GM23248 (cell line): ENCODE measurements at places on chromosomes 3 and 15. TPM values are rescaled to one million over a fixed set of nuclear protein-coding genes. Genes with fewer than 3 reads are reported as not detected.

DNA sequence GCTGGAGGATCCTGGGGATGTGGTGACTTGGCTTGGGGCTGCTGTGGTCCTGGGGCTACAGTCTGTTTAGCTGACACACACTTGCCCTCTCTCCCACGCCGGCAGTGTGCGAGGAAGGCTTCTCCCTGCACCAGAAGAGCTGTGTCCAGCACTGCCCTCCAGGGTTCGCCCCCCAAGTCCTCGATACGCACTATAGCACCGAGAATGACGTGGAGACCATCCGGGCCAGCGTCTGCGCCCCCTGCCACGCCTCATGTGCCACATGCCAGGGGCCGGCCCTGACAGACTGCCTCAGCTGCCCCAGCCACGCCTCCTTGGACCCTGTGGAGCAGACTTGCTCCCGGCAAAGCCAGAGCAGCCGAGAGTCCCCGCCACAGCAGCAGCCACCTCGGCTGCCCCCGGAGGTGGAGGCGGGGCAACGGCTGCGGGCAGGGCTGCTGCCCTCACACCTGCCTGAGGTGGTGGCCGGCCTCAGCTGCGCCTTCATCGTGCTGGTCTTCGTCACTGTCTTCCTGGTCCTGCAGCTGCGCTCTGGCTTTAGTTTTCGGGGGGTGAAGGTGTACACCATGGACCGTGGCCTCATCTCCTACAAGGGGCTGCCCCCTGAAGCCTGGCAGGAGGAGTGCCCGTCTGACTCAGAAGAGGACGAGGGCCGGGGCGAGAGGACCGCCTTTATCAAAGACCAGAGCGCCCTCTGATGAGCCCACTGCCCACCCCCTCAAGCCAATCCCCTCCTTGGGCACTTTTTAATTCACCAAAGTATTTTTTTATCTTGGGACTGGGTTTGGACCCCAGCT, 2.9 kb upstream of the FES start:
- no peak for DNase-seq

- DNase-seq = peak; percentile 82
These were observed 92.0 kb upstream of the VGLL3 start for GRCh38 chr3:87082796-87083440.

DNA sequence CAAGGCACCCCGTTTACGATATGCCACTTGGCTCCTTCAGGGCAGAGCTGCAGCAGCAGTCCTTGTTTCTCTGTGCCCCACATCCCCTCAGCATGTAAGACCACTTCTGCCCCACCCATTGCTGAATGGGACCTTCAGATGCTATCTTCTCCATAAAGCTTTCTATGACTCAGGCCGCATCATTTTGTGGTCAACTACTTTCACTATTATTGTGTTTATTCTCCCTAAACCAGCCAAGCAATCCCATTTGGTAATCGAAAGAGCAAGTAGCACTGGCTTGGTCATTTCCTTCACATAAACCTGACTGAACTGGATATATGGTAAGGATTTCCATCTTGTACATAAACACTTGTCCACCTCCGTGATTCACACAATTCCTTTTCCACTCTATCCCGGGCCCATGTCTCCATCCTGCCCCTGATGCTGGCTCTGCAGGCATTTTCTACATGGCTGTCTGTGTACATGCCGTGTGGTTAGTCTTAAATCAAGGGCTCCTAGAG, 25.7 kb downstream of the LIPC start:
- DNase-seq = peak; percentile 90

DNA sequence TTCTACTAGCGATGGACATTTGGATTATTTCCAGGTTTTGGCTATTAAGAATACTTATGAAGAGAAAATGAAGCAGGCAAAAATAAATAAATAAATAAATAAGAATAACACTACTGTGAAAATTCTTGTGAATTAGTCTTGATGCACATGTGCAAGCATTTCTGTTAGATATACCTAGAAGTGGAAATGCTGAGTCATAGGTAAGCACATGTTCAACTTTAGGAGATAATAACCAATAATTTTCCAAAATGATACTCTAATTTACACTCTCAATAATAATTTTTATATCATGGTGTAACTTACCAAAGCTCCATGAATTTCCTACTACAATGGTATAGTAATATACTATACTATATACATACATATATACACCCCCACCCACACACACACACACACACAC, 23.4 kb downstream of the EMC4 start:
- DNase-seq = peak; percentile 21

GRCh38 chr3:187977659-187978058, 176.3 kb upstream of the LPP start:
- DNase-seq = no peak

DNA sequence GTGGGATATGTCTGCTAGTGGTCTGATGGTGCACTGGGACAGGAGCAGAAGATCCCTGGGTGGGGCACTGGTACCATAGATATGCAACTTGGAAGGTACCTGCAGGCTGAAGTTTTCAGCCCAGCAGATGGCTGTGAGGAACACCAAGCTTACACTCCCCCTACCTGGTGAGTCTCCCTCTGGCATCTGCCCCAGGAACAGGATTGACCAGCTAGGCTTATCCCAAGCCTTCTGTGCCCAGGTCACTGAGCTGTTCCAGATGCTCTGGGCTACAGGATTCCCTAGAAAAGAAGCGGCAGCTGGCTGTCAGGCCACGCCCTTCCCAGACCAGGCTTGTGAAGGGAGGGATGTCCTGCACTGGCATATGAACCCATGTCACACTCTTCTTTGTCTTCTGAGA, 1130.0 kb downstream of the NAALADL2 start:
- no peak for DNase-seq

Gene IQCF6
- polyA plus RNA-seq = not detected in 2 replicates
